ENCODE measurements at places on chromosomes 12 and 14.

- DNase-seq, result no peak
Measured at GRCh38 chr12:131900397-131900796, 6.0 kb downstream of the ULK1 start.

- DNase-seq, result no peak
Measured at GRCh38 chr12:129401572-129401971, 502.3 kb downstream of the TMEM132D start.

DNA sequence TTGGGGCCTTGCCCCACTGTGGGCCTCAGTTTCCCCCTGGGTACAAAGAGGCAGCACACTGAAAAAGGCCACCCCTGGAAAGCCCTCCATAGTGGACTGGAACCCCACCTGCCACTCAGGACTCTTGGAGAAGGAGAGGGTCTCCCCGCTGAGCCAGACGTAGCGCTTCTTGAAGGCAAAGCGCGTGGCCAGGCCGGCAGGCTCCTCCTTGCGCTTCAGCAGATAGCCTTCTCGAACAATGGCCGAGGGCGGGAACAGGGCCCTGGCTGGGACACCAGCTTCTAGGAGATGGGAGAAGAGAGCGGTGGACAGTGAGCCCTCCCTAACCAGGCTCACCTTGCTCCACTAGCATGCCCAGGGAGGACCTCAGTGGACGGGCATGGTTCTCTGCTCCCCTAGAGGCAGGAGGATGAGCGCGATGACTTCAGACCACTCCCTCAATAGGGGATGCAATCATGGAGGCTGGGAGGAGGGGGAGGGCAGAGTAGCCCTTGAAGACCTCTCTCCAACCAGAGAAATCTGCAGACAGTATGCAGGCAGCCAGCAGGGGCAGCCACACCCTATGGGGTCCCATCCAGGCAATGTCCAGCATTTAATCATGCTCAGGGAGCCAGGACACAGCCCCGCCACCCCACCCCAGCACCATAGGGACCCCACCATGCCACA lies 29.8 kb downstream of the RASAL1 start:
- DNase-seq, result no peak

DNA sequence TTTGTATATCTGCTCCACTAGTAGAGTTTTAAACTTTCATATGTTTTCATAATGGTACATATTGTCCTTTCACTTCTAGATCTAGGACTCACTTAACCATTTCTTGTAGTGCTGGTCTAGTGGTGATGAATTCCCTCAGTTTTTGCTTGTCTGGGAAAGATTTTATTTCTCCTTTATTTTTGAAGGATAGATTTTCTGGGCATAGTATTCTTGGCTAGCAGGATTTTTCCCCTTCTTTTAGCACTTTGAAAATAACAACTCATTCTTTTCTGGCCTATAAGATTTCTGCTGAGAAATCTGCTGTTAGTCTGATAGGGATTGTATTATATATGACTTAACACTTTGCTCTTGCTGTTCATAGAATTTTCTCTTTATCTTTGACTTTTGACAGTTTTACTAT lies 69.3 kb downstream of the CAND1 start:
- DNase-seq, result no peak

DNA sequence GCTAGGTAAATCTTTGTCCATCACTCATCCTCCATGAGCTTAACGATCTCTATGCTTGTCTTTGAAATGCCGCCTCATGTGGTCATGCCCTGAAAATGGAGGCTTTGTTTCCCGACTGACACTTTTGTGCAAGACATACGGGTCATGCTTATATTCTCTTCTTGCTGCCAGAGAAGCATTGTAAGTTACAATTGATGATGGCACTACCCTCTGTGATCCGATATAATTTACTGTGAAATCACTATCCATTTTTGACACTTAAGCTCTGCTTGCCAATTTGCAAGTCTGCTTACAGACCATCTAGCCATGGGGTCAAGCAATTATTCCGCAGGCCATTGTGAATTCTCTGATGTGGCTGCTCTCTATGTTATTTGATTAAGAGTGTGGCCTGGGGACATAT lies 650.0 kb downstream of the FLRT2 start:
- no peak for DNase-seq

- DNase-seq, result no peak
Measured at GRCh38 chr12:114876968-114877680, 193.1 kb upstream of the TBX3 start.

DNA sequence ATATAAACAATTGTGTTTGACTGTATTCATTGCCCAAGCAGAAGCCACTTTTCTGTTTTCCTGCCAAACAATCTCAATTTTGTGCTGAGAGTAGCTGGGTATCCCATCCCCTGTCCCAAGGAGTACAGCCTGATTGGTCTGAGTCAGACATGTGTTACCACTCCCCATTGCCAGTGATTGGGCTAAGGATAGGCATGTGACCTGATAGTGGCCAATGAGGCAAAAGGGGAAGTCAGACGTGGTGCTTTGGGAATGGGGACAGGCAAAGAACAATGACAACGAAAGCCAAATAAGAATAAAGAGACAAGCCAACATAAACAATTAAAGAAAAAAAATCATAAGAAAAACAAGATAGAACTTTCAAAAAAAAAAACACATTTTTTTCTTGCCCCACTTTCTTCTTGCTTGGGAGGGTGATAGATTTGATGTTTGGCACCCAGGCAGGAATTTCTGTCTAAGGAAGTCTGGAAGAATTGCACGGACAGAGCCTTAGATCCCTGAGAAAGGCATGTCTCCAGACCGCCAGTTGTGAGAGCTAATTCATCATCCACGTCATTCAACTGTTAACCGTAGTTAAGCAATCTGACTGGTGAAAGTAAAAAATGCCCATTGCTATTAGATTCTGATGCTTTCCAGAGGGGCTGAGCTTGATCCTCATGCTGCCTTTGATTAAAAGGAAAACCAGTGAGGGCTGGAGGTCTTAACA lies 626.6 kb upstream of the TMEM132C start:
- DNase-seq, result no peak

DNA sequence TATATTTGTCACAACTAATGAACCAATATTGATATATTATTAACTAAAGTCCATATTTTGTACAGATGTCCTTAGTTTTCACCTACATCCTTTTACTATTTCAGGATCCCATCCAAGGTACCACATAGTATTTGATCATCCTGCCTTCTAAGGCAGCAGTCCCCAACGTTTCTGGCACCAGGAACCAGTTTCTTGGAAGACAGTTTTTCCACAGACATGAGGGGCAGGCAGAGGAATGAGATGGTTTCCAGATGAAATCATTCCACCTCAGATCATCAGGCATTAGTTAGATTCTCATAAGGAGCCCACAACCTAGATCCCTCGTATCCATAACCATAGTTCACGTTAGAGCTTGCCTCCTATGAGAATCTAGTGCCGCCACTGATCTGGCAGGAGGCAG lies 82.8 kb upstream of the BCL2L14 start:
- DNase-seq, result no peak

DNA sequence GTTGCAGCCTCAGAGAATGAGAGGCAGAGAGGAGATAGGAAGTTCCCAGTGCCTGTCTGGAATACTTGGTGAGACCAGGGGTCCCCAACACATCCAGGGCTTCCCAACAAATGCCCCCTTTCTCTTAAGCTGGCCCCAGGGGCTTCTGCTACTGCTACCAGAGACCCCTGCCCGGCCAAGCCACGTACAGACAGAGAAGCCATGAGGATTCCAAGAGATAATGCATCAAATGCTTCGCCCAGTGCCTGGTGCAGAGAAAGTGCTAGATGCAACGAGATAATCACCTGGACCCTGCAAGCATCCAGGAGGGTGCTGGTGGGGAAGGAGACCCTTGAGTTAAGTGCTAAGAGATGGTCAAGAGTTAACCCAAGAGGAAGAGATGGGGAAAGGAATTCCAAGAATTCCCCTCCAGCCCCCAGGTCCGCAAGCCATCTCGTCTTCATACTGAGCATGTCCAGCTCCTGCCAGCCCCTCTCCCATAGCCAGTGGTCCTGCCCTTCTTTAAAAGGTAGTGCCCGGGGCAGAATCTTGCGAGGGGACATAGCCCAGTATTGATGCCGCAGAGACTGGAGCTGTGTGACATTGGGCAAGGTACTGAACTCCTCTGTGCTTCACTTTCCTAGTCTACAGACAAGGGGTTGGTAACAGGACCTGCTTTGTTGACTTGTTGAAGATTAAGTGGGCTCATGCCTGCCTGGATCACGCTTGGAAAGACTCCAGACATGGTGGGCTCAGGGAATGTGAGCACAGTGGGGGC lies 103.3 kb downstream of the CALM1 start:
- no peak for DNase-seq

- no peak for DNase-seq
Measured at GRCh38 chr12:83538361-83538965, 851.8 kb downstream of the TMTC2 start.

DNA sequence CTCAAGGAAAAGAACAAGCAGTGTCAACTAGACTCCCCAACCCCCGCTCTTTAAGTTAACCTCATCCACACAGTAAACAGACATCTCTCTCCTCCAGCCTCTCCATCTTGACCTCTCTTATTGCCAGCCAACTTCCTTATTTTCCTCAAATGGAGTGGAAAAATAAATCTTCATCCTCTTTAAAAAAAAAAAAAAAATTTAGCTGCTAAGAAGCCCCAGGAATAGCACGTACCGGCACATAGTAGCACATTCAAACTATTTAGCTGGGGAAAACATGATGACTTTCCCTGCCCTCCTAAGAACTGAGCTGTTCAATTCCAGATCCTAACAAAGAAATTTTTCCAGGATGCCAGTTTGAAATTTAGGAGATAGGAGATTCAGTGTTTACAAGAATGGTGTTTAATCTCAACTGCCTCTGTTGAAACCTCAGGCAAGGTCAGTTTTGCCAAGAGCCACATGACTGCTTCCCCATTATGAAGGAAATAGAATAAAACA lies 90.8 kb downstream of the EPS8 start:
- no peak for DNase-seq

DNA sequence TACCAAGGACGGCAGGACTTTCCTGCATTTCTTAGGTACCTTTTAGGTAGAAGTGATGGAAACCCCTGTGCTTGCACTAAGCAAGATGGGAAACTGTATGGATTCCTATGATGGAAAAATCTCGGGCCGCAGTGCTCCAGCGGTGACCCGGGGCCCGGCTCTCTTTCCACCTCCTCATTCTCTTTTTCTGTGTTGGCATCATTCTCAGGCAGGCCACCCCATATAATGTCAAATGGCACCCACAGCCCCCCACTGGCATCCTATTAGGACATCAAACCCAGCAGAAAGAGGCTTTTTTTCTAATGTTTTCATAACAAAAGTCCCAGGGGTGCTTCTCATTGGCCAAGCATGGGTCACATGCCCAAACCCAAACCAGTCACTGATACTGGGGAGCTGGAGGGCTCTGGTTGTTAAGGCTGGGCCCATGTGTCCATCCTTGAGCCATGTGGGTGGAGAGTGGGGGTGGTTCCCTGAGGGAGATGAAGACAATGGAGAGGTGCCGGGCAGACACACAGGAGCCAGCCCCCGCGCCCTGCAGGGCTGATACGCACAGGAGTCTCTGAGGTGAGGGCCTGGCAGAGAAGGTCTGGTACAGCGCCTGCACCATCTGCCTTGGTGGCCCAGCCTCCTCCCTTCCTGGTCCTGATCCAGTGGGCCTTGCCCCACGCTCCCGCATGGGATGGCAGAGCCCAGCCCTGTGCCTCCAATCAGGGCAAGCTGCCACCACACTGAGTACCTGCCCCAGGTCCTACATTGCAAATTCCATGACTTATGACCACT lies 142.1 kb downstream of the CALM1 start:
- DNase-seq, result no peak

DNA sequence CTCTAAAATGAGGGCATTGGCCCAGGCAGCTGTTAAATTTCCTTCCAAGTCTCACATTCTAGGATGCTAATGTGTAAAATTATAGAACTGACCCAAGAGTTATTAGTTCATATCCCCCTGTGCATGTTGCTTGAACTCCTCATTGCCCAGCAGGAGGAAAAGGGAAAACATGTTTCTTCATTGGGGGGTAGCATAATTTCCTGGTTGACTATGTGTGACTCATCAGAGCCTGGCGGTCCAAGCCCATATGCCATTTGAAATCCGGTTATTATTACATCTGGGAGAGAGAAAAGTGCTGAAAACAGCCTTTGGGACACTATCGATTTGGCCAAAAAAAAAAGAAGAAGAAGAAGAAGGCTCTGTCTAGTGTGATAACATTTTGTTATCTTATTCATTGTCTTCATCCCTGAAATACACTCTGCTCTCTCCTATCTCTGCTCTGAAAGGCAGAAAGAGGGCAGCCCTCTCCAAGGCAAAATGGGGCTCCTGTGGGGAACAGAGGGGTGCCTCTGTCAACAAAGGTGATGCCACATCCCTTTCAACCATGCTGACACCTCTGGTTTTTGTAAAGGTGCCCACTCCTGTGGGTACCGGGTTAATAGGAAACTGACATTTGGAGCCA lies 114.2 kb downstream of the DAD1 start:
- no peak for DNase-seq

DNA sequence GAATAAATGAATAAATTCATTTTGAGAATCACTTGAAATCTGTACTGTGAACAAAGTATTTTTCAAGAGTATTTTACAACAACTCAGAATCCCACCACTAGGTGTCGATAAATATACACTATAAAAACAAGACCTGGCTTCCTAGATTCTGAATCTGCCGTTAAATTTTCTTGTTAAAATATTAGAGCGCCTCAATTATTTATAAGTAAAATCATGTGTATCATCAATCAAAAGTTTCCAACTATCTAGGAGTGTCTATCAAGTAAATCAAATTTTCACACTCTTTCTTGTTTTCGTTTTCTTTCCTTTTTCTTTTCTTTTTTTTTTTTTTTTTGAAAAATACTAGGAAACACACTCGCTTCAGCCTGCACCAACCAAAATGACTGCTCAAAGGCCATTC lies 179.2 kb upstream of the DCN start:
- no peak for DNase-seq

DNA sequence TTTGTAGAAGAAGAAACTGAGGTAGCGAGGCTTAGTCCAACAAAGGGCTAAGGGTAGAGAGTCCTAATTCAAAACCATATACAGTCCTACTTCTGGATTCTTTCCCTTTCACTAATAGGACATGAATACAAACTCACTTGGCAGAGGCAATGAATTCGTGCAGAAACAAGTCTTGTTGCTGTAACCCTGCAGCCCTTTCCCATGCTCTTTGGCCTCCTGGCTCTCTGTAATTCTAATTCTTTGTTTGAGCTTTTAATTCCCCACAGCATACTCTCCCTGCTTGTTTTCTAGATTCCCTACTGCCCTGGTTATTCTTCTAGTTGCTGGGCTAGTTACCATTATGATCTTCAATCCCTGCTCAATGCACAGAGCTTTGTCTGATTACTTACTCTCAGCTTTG lies 381.4 kb downstream of the ETNK1 start:
- no peak for DNase-seq

DNA sequence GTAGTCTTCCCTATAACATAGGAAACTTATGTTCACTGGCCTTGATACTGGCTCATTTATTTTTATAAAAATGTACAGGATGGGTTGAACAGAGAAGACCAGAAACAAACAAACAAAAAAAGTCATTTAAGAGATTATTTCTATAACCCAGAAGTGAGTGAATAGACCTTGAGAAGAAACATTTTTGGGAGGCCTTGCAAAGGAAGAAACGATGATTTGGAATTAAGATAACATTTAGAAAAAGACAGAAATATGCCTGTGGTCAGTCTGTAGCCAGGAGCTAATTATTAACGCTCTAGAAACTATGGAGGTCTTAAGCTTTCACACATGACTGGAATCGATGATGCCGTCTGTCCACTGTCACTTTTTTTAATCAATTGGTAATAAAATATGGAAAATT lies 264.0 kb downstream of the EGLN3 start:
- DNase-seq, result no peak

- DNase-seq, result no peak
Measured at GRCh38 chr12:114420944-114421335, 15.0 kb upstream of the TBX5 start.
